ENCODE measurements at places on chromosomes 16 and 17.
A peak's percentile ranks its signal among the peaks of the same experiment; 100 is the strongest.

DNA sequence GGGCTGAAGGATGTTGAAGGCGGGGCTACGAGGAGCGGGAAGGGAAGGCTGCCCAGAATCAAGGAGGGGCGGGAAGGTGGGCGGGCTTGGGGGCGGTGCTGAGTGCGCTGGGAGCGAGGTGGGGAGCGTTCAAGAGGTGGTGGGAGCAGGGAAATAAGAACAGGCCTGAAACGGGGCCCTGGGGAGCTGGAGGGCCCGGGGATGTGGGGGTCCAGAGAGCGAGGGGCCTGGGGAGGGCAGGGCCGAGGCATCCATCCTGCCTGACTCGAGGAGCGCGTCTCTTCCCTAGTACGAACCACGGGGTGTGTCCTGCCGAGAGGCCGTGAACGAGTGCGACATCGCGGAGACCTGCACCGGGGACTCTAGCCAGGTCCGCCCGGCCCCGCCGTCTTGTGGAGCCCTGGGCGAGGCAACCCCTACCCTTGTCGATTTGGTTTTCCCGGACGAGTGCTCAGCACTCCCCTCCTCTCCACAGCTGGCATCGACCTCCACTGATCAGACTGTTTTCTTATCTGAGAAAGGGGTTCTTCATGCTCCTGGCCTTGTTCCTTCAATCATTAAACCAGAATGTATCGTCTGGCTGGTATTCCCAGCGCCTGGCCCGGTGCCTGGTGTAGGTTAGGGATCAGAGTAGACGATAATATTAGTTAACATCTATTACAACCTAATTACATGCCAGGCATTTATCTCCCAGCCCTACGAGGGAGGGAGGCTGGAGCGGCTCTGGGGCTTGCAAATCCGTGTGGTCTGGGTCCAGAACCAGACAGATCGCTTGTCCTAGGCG lies 17.2 kb downstream of the ADAM11 start:
- no peak for DNase-seq

- no peak for DNase-seq
These were observed 51.5 kb upstream of the MGAT5B start for GRCh38 chr17:76816590-76817135.

- DNase-seq = no peak
These were observed 71.4 kb downstream of the BCAS3 start for GRCh38 chr17:60749050-60749449.

DNA sequence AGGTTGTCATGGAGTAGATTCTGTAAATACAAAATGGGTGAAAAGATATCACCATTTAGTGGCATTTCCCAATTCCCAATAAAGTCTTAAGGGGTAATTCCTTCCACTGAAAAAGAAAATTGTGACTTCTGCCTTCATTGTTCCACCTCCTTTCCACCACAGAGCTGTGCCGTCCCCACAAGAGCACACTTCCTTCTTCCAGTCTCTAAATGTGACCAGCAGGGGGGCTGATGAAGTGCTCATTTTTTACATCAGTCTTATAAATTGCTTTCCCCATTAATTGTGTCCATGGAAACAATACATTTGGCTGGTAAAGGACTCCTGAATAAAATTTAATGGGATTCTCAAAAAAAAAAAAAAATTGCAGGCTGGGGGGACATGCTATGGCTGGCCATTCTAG lies 260.8 kb upstream of the PSMD7 start:
- peak; percentile 12 for DNase-seq

DNA sequence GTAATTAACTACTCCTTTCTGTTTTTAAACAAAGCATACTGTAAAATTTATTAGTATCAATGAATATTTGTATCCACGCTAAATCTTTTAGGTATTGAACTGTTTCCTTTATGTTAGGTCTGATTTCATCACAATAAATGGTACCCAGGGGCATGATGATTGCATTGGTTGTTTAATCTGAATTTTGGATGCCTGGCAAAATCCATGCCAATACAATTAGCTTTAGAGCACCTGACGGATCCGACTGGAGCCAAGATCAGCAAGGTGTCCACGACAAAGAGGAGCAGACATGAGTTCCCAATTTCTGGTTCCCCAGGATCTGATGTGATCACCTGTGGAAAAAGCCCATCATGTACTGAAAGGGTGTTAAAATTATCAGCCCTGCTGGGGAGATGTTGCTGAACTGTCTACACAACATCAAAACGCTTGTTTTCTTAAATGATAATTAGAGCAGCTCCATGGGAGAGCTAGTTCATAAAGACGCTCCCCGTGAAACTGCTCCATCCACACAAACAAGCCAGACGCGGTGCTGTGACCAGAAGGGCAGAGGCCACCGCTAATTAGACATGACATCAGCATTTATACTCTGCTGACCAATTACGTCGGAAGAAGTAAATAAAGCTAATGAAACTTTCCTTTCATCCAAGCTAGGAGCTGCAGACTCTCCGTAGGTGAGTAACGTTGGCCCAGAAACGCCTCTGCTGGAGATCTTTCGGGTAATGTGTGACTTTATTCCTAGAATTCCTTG lies 151.7 kb downstream of the CPPED1 start:
- no peak for DNase-seq

DNA sequence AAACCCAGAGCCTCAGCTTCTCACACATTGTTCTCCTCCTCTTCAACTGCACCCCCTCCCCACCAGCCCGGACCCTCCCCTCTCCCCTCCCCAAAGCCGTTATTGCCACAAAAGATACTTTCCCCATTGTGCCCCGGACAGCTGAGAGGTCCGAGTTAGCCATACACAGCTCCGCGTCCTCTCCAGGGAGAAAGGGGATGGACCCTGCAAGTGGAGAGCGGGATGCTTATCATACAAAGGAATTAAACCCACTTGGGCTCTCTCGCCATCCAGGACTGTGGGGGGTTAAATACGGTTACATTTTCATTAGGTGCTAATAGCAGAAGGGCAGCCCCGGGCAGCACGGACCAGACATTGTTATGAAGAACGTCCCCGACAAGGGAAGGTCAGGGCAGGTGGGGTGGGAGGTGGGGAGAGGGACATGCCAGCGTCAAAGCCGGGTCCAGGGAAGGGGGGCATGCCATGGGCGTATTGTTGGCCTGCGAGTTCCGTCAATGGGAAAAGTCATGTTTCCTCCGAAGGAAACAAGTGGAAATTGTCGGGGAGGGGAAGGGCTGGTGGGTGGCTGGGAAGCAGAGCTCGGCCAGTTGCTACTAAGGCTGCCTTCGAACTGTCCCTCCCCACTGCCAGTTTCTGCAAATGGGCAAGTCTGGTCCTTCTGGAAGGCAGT lies 99.1 kb downstream of the SOX9 start:
- no peak for DNase-seq

- DNase-seq = no peak
These were observed 74.1 kb downstream of the SNX11 start for GRCh38 chr17:48181653-48182052.

- no peak for DNase-seq
These were observed 8.1 kb upstream of the ZFPM1 start for GRCh38 chr16:88444826-88445582.

DNA sequence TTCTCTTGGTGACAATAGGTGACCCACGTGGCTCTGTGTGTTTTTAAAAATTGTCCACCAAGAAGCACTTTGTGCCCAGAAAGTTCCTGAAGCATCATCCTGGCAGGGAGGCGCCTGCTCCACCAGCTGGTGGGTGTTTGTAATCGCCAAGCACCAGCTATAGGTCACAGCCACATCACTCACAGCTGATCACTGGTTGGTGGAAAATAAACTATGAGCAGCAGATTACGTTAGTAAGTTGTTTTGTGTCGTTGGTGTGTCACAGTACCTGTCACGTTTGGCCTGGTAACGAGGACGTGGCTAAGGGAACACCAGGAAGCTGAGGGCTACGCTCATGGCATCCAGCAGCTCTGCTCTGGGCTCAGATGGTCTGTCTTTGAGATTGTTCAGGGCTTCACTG lies 10.1 kb downstream of the MRM3 start:
- DNase-seq = no peak

- no peak for DNase-seq
These were observed 319.8 kb downstream of the SEC14L1 start for GRCh38 chr17:77460514-77461046.

- no peak for DNase-seq
These were observed 987 bp upstream of the HASPIN start for GRCh38 chr17:3722716-3723115.

DNA sequence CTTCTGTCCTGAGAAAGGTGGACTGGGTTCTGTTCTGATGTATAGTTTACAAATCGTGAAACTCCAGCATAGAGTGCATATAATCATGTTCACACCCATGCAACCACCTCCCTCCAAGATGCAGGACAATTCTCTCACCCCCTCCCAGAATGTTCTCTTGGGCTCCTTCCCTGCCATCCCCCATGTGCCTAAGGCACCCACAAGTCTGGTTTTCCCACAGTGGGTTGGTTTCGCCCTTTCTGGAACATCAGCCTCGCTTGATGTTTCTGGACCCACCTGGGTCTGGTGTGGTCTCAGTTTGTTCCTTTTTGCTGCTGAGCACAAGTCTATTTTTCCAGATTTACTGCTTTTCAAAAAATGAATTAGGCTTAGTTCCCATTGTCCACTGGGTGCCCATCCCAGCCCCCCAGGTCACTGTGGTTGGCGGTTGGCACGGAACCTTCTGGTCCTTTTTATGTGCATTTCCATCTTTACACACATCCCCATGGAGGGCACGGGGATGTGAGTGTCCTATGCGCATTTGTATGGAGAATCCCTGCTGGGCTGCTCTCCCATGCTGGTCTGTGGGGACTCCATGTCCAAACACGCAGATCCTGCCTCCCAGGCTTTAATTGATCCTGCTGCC lies 19.0 kb downstream of the MAP2K3 start:
- no peak for DNase-seq

- DNase-seq = no peak
These were observed 1.1 kb upstream of the ALOX12 start for GRCh38 chr17:6994666-6995256.

GRCh38 chr16:11182411-11182810 lies 73.6 kb downstream of the SOCS1 start:
- peak; percentile 57 for DNase-seq

Measured in inflammatory macrophage treated with lipopolysaccharide for 1 hour (primary cell).